ENCODE measurements at places on chromosomes 11 and 22. TPM values are rescaled to one million over a fixed set of nuclear protein-coding genes. Genes with fewer than 3 reads are reported as not detected.

DNA sequence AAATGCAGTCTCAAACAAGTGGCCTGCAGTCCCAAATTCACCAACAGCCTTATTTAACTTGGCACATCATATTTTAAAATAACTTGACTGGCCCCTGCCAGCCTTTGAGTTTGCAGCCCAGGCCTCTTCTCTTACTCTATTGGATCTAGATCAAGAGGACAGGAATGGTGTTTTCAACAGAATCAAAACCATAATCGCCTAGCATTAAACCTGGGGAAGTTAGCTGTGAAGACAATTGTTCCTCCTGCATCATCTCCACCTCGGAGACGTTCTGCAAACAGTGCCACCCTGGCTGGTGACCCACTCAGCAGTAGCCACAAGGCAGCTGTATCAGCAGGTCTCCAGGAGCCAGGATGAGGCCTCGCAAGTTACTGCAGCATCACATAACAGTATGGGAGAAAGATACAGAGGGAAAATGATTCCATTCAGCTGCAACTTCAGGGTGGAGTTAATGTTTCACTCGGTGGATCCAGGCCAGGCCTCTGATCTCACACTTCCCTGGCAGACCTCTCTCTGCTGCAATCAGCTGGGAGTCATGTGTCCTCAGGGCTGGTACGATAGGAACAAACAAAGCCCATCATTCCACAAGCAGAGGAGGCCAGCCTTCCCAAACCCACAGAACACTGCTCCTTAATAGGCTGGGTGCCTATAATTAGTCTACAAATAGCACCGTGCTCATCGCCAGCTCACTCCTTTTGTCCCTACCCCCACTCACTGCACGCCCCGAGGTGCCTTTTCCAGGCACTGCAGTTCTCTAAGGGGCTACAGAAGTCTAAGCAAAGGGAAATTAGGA, 18.6 kb upstream of the SCN2B start:
- no peak overlapping the region for H3K4me3 ChIP-seq
- H3K27me3 ChIP-seq: peaks cover 2% of the 10 kb centered on the region
- H3K36me3 ChIP-seq: peaks cover 55% of the 10 kb centered on the region
- H3K27ac ChIP-seq: no peak overlapping the region
- H3K4me1 ChIP-seq: peaks cover 10% of the 10 kb centered on the region

DNA sequence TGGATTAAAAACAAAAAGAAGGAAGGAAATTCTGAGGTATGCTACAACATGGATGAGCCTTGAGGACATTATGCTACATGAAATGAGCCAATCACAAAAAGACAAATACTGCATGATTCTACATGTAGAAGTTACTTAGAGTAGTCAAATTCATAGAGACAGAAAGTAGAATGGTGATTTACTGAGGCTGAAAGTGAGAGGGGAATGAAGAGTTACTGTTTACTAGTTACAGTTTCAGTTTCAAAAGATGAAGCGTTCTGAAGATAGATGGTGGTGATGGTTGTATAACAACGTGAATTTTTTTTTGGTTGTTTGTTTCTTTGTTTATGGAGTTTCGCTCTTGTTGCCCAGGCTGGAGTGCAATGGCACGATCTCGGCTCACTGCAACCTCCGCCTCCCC, 9.5 kb downstream of the OR5P2 start:
- H3K27ac ChIP-seq: no peak overlapping the region
- no peaks in the 10 kb centered on the region for H3K36me3 ChIP-seq
- no peak overlapping the region for H3K4me3 ChIP-seq
- no peak for DNase-seq

- no peak overlapping the region for H3K27ac ChIP-seq
- no peaks in the 10 kb centered on the region for H3K36me3 ChIP-seq
- no peaks in the 10 kb centered on the region for H3K4me1 ChIP-seq
- H3K27me3 ChIP-seq: no peaks in the 10 kb centered on the region
- no peak overlapping the region for H3K4me3 ChIP-seq
Observed at GRCh38 chr11:60121264-60121663, 32.8 kb downstream of the MS4A2 start.

The OR10D3 gene
- total RNA-seq: not detected

DNA sequence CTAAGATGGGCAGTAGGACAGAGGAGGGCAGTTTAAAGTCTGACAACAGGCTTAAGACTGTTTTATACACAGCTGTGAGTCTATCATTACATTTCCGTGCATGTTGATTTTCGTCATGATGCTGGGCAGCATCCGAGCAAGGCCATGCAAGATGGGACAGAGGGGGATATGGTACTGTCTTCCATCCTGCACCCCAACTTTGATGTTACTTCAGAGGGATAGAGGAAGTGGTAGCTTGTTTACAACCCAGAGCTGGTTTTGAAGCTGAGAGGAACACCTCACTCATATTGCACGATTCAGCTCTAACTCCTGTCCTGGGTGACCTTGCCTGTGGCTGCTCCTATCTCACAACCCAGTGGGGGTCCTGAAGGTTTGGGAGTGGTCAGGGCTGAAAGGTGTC, 3.0 kb upstream of the SORL1 start:
- peaks cover 74% of the 10 kb centered on the region for H3K4me1 ChIP-seq
- no peaks in the 10 kb centered on the region for H3K27me3 ChIP-seq
- H3K4me3 ChIP-seq: peak overlapping the region; percentile 90
- H3K27ac ChIP-seq: peak overlapping the region; percentile 68
- peak; percentile 56 for DNase-seq

DNA sequence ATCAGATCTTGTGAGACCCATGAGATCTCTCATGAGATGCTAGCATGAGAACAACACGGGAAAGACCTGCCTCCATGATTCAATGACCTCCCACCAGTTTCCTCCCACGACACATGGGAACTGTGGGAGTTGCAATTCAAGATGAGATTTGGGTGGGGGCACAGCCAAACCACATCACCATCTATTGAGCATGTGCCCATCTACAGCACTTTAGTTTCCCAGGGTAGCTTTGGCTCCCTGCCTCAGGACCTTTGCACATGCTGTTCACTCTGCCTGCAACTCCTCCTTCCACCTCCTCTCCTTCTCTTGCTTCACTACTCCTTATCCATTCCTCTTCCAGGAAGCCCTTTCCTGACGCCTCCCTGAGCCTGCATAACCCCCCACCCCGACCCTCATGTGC, 17.2 kb downstream of the GRIK4 start:
- H3K4me3 ChIP-seq: no peak overlapping the region
- no peak overlapping the region for H3K27ac ChIP-seq
- no peaks in the 10 kb centered on the region for H3K27me3 ChIP-seq

The FAM227A gene
- total RNA-seq: 0.34 TPM

The ANO9 gene
- total RNA-seq: 109 TPM

- H3K36me3 ChIP-seq: no peaks in the 10 kb centered on the region
- peak; percentile 56 for DNase-seq
- no peak overlapping the region for H3K4me3 ChIP-seq
- no peaks in the 10 kb centered on the region for H3K27me3 ChIP-seq
- no peak overlapping the region for H3K27ac ChIP-seq
Observed at GRCh38 chr22:24423519-24424000, 3.8 kb upstream of the ADORA2A start.

DNA sequence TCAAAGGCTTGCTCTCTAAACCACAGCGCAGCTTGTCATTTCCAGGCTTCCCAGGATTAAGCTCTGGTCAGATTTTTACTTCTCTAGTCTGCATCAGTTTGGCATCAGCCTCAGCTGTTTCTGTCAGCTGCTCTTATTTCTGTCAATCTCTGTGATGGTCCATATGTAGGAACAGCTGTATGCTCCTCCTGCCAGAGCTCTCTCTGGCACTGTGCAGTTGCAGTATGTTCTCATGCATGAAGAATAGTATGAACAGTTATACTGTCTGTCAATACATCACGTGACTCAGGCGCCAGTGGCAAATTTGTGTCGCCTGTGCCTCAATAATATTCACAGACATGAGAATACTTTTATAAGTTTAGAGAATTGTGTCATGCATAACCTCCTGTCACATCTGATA, 6.7 kb downstream of the OR6M1 start:
- H3K27me3 ChIP-seq: no peaks in the 10 kb centered on the region
- H3K4me1 ChIP-seq: no peaks in the 10 kb centered on the region
- no peak overlapping the region for H3K4me3 ChIP-seq
- no peak overlapping the region for H3K27ac ChIP-seq
- no peak for DNase-seq

- no peak overlapping the region for H3K4me3 ChIP-seq
- H3K4me1 ChIP-seq: no peaks in the 10 kb centered on the region
- no peak overlapping the region for H3K27ac ChIP-seq
- H3K27me3 ChIP-seq: no peaks in the 10 kb centered on the region
- DNase-seq: no peak
Observed at GRCh38 chr11:110358336-110358735, 61.9 kb upstream of the RDX start.

DNA sequence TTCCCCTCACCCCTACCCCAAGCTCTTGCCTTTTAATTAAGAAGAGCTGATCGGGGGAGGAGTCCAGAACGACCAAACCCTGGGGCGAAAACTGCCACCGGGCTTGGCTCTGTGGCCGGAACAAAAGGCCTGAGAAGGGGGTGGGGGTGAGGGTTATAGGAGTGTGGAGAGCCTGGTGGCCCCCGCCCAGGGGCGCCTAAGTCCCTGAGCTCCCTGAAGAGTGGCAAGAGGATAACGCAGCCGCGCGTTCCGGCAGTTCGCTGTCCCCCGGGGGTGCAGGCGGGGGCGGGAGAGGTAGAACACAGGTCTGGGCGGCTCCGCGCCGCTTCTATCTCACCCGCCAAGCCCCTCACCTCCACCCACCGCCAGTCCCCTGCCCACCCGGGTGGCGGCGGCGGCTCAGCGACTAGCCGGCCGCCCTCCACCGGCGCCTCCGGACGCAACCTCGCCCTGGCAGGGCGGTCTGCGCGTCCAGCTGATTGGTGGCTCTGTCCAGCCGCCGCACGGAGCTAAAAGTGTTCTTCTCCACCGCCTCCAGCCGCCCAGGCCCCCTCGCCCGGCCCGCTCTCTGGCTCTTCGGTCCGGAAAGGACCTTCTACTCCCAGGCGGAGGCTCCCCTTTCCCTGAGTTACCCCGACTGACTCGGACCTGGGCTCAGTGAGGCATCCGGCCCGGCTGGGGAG, 18.7 kb upstream of the BDNF start:
- no peak overlapping the region for H3K4me3 ChIP-seq
- no peaks in the 10 kb centered on the region for H3K36me3 ChIP-seq
- no peak for DNase-seq
- no peak overlapping the region for H3K27ac ChIP-seq
- H3K4me1 ChIP-seq: peaks cover 4% of the 10 kb centered on the region
- H3K27me3 ChIP-seq: peaks cover 74% of the 10 kb centered on the region

- H3K36me3 ChIP-seq: no peaks in the 10 kb centered on the region
- H3K27ac ChIP-seq: no peak overlapping the region
- no peaks in the 10 kb centered on the region for H3K27me3 ChIP-seq
- no peak overlapping the region for H3K4me3 ChIP-seq
Observed at GRCh38 chr11:100760744-100761143, 73.7 kb downstream of the ARHGAP42 start.

The CCDC73 gene
- not detected for total RNA-seq

The LARGE1 gene
- 0.14 TPM for total RNA-seq

The SLC22A6 gene
- not detected for total RNA-seq

The P2RX6 gene
- 0.14 TPM for total RNA-seq

- peaks cover 59% of the 10 kb centered on the region for H3K4me1 ChIP-seq
- H3K27me3 ChIP-seq: no peaks in the 10 kb centered on the region
- peaks cover 5% of the 10 kb centered on the region for H3K36me3 ChIP-seq
- no peak for DNase-seq
- H3K4me3 ChIP-seq: no peak overlapping the region
- no peak overlapping the region for H3K27ac ChIP-seq
Observed at GRCh38 chr11:67349036-67349435, 4.3 kb downstream of the POLD4 start.

The CCS gene
- total RNA-seq: 25.4 TPM

- H3K4me3 ChIP-seq: no peak overlapping the region
- no peaks in the 10 kb centered on the region for H3K27me3 ChIP-seq
- H3K36me3 ChIP-seq: peaks cover 44% of the 10 kb centered on the region
- no peak overlapping the region for H3K27ac ChIP-seq
- DNase-seq: no peak
Observed at GRCh38 chr22:25352294-25352680, 132.8 kb downstream of the CRYBB2 start.

DNA sequence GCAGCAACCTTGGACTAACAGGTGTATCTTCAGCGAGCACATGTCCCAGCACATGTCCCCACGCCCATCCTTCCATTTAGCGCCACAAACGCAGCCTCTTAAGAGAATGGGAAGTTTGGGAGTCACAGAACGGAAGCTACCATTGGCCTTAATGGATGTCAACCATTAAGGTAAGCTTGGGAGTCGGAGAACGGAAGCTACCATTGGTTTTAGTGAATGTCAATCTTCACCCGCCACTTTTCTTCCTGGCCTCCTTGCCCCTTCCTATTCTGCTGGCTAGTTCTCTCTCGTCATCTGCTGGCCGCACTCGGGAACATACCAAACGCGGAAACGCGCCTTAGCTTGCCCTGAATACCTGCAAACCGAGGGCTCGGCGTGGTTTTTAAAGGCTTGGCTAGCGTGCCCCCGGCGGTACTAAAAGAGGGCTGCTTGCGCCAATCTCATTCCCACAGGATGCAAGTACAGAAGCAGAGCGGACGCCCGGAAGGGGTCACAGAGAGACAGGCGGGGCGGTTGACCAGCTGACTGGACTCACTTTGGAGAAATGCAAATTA, 24.3 kb downstream of the GLYATL1 start:
- no peak overlapping the region for H3K27ac ChIP-seq
- peaks cover 9% of the 10 kb centered on the region for H3K27me3 ChIP-seq
- no peak overlapping the region for H3K4me3 ChIP-seq
- no peaks in the 10 kb centered on the region for H3K4me1 ChIP-seq

DNA sequence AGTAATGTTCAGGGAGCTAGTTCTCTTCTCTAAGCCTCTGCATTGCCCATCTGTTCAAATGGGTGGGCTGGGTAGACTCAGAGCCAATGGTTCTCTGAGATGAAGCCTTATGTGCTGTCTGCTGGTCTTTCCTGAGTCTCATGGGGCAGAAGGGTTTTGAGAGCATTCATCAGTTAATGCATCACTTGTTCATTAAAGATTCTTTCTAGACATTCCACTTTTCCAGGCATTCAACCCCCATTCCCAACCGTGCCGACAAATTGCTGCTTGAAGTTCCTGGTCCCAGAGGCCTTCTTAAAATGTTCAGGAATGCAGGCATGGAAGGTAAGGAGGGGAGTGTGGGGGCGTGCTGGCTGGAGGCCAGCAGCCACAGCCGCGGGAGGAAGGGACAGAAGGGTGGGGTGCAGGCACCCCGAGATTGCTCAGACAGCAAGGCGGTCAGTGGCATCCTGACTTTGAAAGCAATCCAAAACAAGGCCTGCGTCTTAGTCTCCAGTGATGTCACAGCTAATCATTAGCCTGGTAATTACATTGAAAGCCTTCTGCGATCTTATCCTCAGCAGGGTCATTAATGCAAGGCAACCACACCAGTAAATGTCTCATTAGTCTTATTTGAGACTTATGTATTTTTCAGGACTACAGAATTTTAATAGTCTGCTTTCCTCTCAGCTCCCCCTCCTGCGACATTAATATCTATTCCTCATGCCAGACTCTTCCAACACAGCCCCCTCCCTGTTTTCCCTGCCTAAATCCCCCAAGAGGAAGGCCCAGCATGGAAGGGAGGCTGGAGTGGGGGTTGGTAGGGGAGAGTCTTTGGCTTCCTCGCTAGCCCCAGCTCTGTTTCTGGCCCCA, 328.8 kb downstream of the MIAT start:
- no peak overlapping the region for H3K4me3 ChIP-seq
- H3K27me3 ChIP-seq: no peaks in the 10 kb centered on the region
- H3K27ac ChIP-seq: no peak overlapping the region
- no peaks in the 10 kb centered on the region for H3K36me3 ChIP-seq

All from CD4-positive, alpha-beta T cell (primary cell).